ENCODE measurements at places on chromosomes 5 and 9. TPM values are rescaled to one million over a fixed set of nuclear protein-coding genes. Genes with fewer than 3 reads are reported as not detected.

SHC3 gene
- not detected for total RNA-seq

GBGT1 gene
- total RNA-seq, result 7.3 TPM

TRIO gene
- total RNA-seq, result 18.2 TPM

LCNL1 gene
- not detected for total RNA-seq

UHRF2 gene
- 97.4 TPM for total RNA-seq

TBC1D13 gene
- total RNA-seq, result 15.6 TPM

RFK gene
- 5.8 TPM for total RNA-seq

FOXD4 gene
- total RNA-seq, result not detected

IRX1 gene
- not detected for total RNA-seq

SLC45A2 gene
- 0.33 TPM for total RNA-seq

ACER2 gene
- total RNA-seq, result 1.2 TPM

FAM81B gene
- total RNA-seq, result not detected

RGP1 gene
- total RNA-seq, result 18.4 TPM

JAKMIP2 gene
- total RNA-seq, result 0.60 TPM

C5 gene
- 2.2 TPM for total RNA-seq

FRMPD1 gene
- total RNA-seq, result not detected

FXN gene
- 7.0 TPM for total RNA-seq

VLDLR gene
- 0.98 TPM for total RNA-seq

BRD3 gene
- 29.5 TPM for total RNA-seq

ZNF462 gene
- total RNA-seq, result 0.20 TPM

PHF2 gene
- 12.3 TPM for total RNA-seq

TAF11L2 gene
- total RNA-seq, result not detected

CDH12 gene
- total RNA-seq, result not detected

DNM1 gene
- total RNA-seq, result 1.6 TPM

BNC2 gene
- not detected for total RNA-seq

F2RL2 gene
- not detected for total RNA-seq

SLC36A2 gene
- total RNA-seq, result not detected

TMEM174 gene
- not detected for total RNA-seq

PRRX2 gene
- not detected for total RNA-seq

CAPSL gene
- 1.1 TPM for total RNA-seq

CBY3 gene
- total RNA-seq, result not detected

SLU7 gene
- total RNA-seq, result 53.5 TPM

ADRA1B gene
- total RNA-seq, result not detected

SPINK7 gene
- total RNA-seq, result not detected

CYLC2 gene
- not detected for total RNA-seq

KCNMB1 gene
- total RNA-seq, result not detected

NME5 gene
- total RNA-seq, result not detected

LRRC26 gene
- not detected for total RNA-seq

LURAP1L gene
- total RNA-seq, result not detected

OCLN gene
- 0.58 TPM for total RNA-seq

PCDHB10 gene
- total RNA-seq, result not detected

GRPEL2 gene
- 43.0 TPM for total RNA-seq

SOX30 gene
- total RNA-seq, result not detected

MEGF10 gene
- total RNA-seq, result not detected

C5orf52 gene
- total RNA-seq, result not detected

IL9 gene
- total RNA-seq, result 0.43 TPM

IL33 gene
- not detected for total RNA-seq

CCDC127 gene
- 6.1 TPM for total RNA-seq

SLC31A2 gene
- total RNA-seq, result 3.8 TPM

SEC24A gene
- 40.0 TPM for total RNA-seq

TAS2R1 gene
- total RNA-seq, result not detected

RAB3C gene
- total RNA-seq, result not detected

PCDH12 gene
- total RNA-seq, result 0.60 TPM

ORM2 gene
- not detected for total RNA-seq

LCN12 gene
- 2.0 TPM for total RNA-seq

PRR16 gene
- not detected for total RNA-seq

Measured in activated naive CD4-positive, alpha-beta T cell treated with anti-CD3 and anti-CD28 coated beads, Interleukin-2, amount 50 U/mL, for 72 hours (primary cell).